BJ (cell line): ENCODE measurements at places on chromosomes 2 and 18. TPM values are rescaled to one million over a fixed set of nuclear protein-coding genes. Genes with fewer than 3 reads are reported as not detected.

Gene CARF
- 4.1 and 7.7 TPM in 2 replicates for polyA plus RNA-seq

Gene SAG
- not detected in 2 replicates for polyA plus RNA-seq

Gene B3GNT2
- polyA plus RNA-seq: 9.4 and 12.0 TPM in 2 replicates

Gene GAREM2
- 1.3 and 2.3 TPM in 2 replicates for polyA plus RNA-seq

GRCh38 chr2:182048621-182049020, 63.0 kb downstream of the PPP1R1C start:
- no peak for DNase-seq
